Left cardiac atrium (tissue), 4 donors: ENCODE measurements at places on chromosomes 12 and 14. TPM values are rescaled to one million over a fixed set of nuclear protein-coding genes. Genes with fewer than 3 reads are reported as not detected.

TAS2R9 gene
- not detected for total RNA-seq

DNA sequence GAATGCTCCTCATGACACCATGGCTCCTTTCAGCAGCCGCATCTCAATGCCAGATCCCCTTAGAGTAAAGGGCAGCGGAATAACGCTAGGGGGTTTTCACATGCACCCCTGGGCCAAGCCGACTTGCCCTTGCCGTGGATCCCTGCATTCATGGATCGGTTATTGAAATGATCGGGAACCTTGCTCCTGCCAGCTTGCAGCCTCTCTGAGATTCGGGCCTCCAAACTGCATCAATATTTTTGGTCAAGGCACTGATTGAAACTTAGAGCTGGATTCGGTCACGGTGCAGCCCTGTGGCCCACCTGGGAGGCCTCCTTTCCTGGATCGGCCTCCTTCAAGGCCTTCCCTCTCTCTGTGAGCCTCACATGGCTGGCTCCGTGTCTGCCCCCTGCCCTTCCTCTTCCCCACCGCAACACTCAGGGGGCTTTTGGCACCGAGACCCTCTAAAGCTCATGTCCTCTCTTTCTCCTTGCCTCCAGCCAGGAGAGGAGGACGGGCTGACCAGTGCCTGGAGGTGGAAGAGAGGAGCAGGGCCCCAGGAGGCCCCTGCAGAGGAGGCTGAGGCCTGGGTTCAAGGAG is 1.8 kb downstream of the PTPN6 start:
- DNase-seq, result no peak

HOTAIR gene
- not detected for total RNA-seq

GRCh38 chr14:93055651-93056115 is 60.0 kb downstream of the ITPK1 start:
- DNase-seq, result no peak

DNA sequence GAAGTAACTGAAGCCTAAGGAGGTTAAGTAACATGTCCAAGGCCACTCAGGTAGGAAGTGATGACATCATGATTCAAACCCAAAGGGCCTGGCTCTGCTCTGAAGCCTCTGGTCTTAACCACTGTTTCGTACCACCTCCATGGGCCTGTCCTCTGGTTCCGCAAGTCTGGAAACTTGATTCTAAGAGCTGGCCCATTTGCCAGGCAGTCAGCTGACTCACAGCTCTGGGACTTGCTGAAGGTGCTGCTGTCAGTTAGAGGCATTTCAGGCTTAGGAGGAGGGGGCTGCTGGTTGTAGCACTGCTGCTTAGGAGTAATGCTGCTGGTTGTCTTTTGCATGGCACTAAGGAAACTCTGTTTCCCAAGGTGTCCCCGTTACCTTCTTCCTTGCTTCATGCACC is 7.9 kb downstream of the NRXN3 start:
- no peak for DNase-seq

GRCh38 chr12:132437943-132438700 is 51.8 kb upstream of the FBRSL1 start:
- DNase-seq, result no peak

CCDC85C gene
- 21.4 TPM for total RNA-seq

GPR162 gene
- total RNA-seq, result 8.4 TPM

- peak; percentile 54 for DNase-seq
Observed at GRCh38 chr12:95789126-95790032, 1.2 kb downstream of the NTN4 start.

- no peak for DNase-seq
Observed at GRCh38 chr12:12792421-12792820, 7.0 kb downstream of the APOLD1 start.

HAL gene
- total RNA-seq, result 0.26 TPM

KRT8 gene
- 233 TPM for total RNA-seq

DNA sequence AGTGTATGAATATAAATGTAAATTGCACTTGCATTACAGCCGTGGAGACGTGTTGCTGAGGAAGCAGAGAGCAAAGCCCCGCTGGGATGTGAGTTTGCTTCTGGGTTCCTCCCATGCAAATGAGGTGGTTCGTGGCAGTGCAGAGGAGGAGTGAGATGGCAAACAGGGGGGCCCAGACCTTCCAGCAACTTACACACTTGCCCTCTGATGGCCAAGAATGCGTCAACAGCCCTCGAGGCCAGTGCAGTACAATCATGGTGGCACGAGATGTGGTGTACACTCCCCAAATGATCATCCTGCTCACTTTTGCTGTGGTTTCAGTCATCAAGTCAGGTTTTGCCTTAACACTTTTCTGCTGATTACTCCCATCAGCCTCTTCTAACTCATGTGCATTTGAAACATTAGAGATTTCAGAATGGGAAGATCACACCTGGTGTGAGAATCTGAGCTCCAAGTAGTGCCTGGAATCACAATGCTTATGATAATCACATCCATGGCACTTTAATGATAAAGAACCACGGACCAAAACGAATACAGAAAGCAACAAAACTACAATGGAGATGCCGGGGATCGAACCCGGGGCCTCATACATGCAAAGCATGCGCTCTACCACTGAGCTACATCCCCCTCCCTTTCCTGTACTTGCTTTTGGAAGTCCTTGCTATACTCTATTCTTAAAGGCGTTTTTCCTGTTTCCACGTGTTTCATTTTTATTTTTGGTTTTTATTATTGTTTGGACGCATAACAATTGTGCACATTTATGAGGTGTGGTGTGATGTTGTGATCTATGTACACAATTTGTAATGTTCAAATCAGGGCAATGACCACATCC is 7.0 kb upstream of the UBC start:
- DNase-seq, result peak; percentile 50

CRACR2A gene
- 7.4 TPM for total RNA-seq

CMA1 gene
- 0.42 TPM for total RNA-seq

DNA sequence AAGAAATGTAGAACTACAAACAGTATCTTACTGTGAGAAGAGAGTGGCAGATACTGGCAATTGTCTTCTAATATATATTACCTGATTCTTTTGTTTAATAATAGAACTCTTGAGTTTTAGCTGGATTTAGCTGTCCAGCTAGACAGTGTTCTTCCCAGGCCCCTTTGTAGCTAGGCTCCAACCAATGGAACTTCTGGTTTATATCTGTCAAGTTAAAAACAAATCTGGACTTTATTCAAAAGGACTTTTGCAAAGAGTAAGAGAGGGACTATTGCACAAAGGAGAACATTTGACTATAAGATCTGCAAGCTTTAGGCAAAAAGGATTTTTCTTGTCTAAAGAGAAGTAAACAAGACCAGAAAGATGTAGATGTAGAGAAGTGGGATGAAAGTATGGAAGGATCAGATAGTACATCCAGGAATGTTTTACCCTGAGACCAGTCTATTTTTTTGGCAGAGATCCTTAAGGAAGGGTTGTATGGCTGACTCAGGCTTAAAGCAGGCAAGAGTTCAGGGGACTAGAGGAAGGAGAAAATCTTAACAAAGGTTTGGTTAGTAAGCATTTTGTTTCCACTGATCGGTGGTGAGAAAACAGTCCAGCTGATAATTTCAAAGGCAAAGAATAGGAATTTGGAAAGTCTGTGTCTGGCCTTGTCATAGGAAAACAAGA is 111.1 kb upstream of the PLEKHA5 start:
- DNase-seq, result no peak

- DNase-seq, result no peak
Observed at GRCh38 chr14:105354541-105354940, 40.0 kb downstream of the PACS2 start.

CACNA2D4 gene
- total RNA-seq, result 1.7 TPM

GRCh38 chr12:3101309-3102024 is 24.3 kb downstream of the TSPAN9 start:
- no peak for DNase-seq

SLC24A4 gene
- total RNA-seq, result 0.53 TPM
